ENCODE measurements at places on chromosomes 6 and 20.

GRCh38 chr20:61129311-61129710, 122.8 kb upstream of the CDH4 start:
- no peak for DNase-seq

DNA sequence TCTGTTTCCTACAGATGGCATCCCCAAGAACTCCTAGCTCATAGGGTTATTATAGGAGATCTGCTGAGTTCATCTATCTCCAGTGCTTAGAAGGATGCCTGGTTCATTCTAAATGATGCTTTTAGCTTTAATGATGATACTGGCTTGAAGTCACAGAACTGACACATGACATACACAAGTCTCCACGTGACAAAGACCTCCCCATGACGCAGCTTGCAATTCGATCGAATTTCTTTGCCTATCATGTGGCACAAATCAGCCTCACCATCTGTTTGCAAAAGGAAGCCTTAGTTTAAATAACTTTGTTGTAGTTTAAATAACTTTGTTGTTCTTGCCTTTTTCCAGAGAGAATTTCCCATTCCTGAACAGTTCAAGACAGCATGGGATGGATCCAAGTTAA, 44.1 kb upstream of the FAM8A1 start:
- DNase-seq, result no peak

- DNase-seq, result no peak
Observed at GRCh38 chr6:93318121-93318520, 101.2 kb downstream of the EPHA7 start.

- DNase-seq, result no peak
Observed at GRCh38 chr6:158080849-158081656, 87.0 kb downstream of the SERAC1 start.

GRCh38 chr20:59086923-59087322, 44.3 kb upstream of the PRELID3B start:
- no peak for DNase-seq

- no peak for DNase-seq
Observed at GRCh38 chr6:138086573-138087196, 20.5 kb downstream of the PERP start.

DNA sequence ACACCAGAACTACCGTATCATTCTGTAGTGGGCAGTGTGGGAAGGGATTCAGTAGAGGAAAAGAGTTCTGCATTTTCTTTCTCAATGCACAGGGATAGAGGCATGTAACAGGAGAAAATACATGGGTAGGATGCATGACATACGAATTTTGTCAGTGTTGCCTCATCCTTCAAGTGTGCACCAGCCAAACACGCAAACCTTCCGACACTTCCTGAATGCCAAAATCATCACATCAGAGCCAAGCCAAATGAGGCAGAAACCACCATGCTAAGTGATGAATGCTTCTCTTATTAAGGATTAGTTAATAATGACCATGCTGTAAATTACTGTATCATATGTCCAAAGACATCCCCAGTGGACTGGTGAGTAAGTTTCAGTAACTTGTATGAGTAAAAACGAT, 27.3 kb downstream of the RAMACL start:
- no peak for DNase-seq

DNA sequence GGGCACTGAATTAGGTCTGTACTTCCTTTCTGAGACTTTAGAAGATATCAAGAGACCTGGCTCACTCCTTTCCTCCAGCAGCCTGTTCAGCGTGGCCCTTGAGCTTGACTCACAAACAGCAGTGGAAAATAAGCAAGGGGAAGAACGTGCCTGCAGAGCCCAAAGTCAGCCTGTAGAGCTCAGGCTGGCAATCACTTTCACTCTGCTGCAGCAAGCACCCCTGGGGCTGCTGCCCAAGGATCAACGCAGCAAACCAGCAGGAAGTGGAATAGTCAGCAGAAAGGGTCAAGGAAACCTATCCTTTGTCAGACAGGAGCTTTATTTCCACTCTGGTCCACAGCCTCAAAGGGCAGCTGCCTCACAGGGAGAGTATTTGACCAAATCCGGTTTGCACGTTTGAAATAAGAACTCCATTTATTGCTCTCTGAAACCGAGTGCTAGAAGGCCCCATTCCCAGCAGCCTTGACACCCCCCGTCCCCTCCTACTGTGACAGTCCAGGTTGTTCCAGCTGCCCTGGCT, 77.4 kb downstream of the PRDM1 start:
- DNase-seq, result no peak

GRCh38 chr20:38250609-38251008, 9.9 kb downstream of the KIAA1755 start:
- DNase-seq, result no peak

DNA sequence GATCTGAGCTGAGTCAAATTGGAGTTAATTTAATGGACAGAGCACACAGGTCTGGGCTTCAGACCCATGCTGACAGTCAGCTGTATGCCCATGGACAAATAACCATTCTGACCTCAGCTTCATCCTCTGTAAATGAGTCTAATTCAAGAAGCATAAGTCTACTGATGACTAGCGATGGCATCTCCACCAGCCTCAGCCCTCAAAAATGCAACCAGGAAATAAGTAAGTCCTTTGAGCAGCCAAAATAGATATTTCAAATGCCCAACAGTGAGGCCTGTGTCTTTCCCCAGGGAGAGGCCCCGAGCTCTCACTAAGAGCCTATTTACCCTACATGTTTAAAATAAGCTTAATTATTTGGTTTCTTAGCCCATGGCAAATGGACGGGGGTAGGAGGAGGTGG, 114.2 kb upstream of the MTHFD1L start:
- DNase-seq, result no peak

DNA sequence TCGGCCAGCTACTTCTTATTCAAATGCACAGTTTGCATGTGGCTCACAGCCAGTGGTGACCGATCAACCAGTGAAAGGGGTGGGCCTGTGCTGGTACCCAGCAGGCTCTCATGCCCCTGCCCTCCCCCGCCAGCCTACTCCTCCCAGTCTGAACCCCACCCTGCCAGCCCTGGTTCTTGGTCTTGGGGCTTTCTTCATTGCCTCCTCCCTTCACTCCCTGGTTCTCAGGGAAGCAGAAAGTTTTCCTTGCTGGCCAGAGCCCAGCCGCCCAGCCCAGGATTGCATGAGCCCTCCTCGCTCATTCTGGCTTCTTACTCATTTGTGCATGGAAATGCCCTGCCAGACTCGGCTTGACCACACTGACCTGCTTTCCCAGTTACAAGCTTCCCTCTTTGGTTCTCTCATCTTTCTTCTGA, 40.8 kb downstream of the KCNK17 start:
- no peak for DNase-seq

- DNase-seq, result no peak
Observed at GRCh38 chr6:116465246-116465645, 4.1 kb downstream of the CALHM6 start.

DNA sequence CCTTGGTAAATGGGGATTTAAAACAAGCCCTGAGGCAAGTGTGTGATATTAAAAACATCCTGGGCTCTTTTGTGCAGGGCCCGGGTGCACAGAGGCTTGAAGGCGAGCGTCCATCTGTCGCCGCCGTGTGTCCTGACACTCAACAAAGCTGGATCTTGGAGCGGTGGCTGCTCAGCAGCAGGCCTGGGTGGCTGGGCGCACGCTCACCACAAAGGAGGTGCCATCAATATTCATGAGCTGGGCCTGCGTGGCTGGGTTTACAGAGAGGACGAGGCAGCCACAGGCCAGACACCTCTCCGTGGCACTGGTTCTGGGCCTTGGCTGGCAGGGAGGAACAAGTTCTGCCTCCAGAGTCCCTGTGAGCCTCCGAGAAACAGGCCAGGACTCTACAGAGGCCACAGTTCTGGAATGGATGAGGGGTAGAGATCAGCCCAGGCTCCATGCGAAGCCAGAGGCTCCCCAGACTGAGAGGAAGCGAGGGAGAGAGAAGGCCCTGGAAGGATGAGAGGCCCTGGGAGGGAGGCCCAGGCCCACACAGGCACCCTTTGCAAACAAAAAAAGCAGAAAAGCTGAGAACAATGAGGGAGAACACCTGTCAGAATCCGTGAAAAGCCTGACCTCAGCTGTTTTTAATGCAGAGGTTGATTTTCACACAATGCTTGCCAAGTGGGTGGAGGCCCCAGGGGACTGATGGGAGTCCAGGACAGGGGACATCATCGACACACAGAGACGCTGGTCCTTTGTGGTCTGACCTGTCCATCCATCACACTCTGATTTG, 21.9 kb downstream of the BHLHE23 start:
- no peak for DNase-seq

DNA sequence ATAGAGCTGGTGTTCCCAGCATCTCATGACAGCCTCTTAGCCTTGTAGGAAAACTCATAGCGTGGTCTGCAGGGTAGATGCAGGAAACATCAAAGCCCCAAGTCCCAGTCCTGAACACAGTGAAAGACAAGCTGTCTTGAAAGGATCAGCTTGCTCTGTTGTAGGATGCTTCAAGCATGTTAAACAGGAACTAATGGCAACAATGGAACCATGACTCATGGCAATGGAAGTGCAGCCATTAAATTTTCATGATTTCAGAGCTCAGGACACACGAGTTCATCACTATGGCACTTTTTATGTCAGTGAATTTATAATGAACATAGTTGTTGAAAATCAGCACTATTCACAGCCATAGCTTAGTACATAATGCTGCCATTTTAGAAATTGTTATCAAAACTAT, 367.7 kb downstream of the KIF16B start:
- DNase-seq, result no peak

GRCh38 chr6:149890629-149891045, 7.3 kb downstream of the RAET1E start:
- DNase-seq, result no peak

DNA sequence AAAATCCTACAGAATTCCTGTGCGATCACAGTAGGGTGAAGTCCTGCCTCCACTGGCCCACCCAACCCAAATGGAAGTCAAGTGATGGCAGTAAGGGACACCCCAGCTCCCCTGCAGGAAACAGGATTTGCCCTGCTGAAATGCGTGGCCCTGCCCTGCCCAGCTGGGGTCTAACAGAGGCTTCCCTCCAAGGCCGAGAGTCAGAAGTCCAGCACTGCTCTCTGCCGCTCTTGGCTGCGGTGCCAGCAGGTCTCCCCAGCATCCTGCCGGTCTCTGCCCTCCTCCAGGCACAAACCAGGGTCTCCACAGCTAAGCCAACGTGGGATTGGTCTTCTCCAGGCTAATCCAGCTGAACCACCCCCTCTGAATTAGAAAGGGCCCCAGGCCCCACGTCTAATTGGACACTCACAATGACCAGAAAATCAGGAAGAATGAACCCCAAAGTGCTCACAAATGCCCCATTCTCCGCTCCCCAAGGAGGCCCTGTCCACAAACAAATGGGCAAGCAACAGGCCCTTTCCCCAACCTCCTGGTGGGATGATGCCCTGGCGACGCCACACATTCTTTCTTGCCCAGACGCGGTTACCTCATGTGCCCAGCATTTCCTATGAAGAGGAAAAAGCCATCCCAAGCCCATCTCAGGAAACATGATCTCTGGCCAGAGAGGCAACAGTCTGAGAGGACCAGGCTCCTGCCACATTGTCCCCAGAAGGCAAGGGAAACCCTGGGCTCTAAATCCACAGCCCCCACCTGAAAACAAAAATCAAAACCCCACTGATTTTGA, 117.2 kb downstream of the BANF2 start:
- DNase-seq, result no peak

DNA sequence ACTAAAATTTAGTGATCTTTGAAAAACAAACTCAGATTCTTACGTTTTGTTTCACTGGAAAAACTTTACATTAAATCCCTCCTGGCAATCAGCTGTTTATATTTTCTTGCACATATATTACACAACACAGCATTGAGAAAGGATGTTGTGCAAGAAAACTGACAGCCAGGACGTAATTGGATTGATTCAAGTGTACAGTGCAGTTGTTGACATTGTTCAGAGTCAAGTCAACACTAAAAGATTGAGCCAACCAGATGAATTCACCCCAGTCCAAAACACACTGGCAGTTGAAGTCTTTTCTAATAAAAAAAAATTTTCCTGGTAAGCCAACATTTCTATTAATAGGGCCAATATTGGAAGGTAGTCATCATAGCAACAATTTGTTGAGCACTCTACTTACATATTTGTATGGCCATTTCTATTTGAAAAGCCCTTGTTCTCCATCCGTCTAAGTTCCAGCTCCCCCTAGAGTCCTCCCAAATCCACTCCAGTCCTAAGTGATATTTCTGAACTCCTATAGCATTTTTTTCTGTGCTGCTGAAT, 20.9 kb upstream of the VNN1 start:
- DNase-seq, result peak; percentile 10

GRCh38 chr6:134238960-134239795, 78.7 kb downstream of the SGK1 start:
- DNase-seq, result no peak

DNA sequence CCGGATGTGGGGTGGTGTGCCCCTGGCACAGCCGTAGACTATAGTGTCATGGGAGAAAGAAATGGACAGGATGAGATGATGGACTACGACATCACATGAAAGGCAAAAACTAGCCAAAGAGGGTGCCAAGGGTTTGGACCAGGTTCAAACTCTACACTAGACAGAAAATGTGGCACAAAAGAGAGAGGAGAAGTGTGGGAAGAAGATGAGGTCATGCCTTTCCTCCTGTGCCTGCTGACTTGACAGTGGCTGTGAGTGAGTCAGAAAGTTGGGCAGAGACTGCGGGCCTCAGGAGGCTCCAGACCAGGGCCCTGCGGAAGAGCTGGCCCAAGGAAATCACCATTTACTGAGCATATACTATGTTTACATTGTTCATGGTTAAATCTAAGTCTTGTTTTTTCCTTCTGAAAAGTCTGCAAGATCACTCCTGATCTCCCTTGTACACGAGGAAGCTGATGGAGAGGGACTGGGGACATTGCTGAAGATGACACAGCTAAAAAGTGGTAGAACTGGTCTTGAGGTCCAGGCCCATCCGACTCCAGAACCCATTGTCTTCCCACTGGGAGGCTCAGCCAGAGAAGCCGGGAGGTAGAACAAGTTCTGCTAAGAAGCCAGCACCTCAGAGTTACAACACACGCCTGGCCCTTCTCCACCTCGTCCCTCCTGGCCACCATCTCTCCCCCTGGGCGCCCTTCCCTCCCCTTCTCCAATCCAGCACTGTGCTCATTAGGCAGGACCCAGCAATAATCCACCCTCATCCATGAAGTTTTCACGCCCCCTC, 35.6 kb downstream of the CNKSR3 start:
- DNase-seq, result no peak

DNA sequence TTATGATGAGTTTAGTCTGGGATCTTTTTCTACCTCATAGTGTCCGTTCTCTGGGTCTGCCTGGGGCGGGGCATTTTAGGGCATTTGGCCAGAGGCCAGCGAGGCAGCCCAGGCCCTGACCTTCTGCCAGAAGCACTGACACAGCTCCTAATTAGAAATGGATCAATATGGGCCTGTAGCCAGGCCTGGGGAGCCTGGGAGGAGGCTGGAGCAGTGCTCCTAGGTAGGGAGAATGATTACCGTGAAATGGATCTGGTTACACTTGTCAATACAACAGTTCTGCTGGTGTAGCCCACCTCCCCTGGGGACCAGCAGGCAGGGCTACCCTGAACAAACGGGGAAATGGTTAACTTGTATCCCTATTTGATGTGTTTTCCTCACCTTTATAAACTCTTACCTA, 23.0 kb downstream of the RALY start:
- DNase-seq, result no peak

GRCh38 chr6:73585566-73586415, 65.0 kb upstream of the EEF1A1 start:
- DNase-seq, result no peak
